ENCODE measurements at places on chromosomes 3 and 15.

GRCh38 chr3:40312661-40313226 lies 3.2 kb downstream of the EIF1B start:
- no peak for DNase-seq

DNA sequence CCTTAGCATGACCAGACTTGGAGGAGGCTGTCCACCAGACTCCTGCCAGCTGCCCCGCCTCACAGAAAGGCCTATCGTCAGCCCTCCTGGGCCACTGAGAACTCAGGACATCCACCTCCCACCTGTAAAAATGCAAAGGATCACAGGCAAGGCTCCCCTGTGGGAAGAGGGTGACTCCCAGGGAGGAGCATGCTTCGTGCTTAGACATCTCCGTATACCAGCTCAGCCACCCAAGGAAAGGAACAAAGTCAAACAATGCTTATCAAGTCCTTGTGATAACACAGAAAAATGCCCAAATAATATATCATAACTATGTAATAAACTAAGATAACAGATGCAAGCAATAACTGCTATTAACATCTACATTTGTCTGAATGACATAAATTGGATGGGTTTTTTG lies 4.2 kb downstream of the RMDN3 start:
- no peak for DNase-seq

GRCh38 chr3:117610156-117610555 lies 900.6 kb downstream of the TUSC7 start:
- DNase-seq, result no peak

DNA sequence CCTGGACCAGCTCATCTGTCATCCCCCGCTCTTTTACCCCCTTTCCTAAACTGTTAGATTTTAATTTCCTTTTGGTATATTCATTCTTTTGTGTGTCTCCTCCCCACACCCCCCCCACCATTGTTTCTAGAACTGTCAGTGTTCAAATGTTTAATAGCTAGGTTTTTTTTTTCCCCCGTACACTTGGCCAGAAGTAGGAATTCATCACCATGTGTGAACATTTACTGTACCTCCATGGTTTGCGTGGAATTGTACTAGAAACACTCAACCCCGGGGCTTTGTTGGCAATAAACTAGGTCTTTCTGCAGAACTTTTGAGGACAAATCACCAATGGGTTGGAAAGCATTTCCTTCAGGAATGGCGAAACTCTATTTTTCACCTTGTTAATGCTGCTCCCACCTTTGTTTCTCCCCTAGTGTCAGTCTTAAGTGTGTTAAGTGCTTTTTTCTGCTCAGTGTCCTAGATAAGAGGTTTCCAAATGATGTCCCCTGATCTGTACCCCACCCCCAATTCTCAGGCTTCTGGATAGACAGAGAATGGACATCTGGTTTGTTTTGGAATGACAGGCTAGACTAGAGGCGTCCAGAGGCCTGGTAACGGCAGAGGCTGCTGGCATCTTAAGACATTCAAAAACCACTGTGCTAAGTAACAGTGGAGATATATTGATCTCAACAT lies 76.8 kb downstream of the SMAD3 start:
- DNase-seq, result no peak

- no peak for DNase-seq
These were observed 4.4 kb upstream of the LPP start for GRCh38 chr3:188149587-188149986.

DNA sequence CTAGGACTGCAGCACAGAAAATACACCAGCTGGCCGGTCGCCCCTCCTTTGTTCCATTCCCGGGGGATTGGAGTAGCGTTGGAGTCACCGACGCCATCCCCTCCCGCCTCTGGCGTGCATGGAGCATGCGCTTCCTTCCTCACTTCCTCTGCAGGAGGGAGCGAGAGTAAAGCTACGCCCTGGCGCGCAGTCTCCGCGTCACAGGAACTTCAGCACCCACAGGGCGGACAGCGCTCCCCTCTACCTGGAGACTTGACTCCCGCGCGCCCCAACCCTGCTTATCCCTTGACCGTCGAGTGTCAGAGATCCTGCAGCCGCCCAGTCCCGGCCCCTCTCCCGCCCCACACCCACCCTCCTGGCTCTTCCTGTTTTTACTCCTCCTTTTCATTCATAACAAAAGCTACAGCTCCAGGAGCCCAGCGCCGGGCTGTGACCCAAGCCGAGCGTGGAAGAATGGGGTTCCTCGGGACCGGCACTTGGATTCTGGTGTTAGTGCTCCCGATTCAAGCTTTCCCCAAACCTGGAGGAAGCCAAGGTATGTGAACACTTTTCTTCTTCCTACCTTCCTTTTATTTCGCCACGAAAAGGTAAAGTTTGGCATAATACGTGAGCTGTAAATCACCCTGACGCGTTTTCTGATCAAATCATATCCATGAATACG lies at the start of gene SCG3:
SCG3 (plus strand) TSS at position 201 of the 661 bp plus-strand sequence; CDS start at position 454, 253 bp downstream.
- peak; percentile 41 for DNase-seq

DNA sequence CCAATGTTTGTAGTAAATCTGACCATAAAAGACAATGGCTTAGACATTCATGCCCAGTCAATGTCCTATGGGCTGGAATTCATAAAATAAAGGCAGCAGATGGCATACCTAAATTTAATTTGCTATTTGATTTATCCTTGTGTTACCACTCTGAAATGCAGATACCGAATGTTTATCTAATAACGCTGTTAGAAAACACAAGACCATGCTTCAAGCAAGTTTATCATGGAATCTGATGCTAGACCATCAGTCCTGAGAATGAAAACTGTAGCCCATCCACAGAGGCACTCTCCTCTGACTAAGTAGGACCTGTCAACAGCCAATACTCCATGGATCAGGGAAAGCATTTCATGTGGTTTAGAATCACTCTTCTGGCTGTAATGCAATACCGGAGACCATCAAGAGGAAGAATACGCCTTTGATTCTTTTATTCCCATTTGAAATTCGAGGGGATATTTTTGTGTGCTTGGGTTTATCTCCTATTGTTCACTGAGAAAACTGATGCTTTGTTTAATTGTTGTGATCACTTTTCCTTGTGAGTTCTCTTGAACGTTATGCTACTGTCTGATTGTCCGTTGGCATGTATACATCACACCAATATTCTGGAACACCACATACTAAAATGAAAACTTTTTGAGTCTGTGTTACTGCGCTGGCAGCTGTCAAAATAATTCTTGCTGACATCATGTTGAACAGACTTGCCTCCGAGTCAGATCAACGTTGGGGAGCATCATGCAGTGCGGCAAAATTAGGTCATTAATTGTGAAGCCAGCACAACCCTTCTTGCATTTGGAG lies 12.1 kb upstream of the CPB1 start:
- DNase-seq, result no peak

- no peak for DNase-seq
These were observed 267.3 kb downstream of the FHIT start for GRCh38 chr3:60983906-60984305.

- no peak for DNase-seq
These were observed 115.7 kb downstream of the SI start for GRCh38 chr3:164962610-164963009.

Data from activated CD4-positive, CD25-positive, alpha-beta regulatory T cell (primary cell).